Activated CD8-positive, alpha-beta memory T cell treated with anti-CD3 and anti-CD28 coated beads for 1 hour (primary cell): ENCODE measurements at places on chromosomes 7 and 10.

DNA sequence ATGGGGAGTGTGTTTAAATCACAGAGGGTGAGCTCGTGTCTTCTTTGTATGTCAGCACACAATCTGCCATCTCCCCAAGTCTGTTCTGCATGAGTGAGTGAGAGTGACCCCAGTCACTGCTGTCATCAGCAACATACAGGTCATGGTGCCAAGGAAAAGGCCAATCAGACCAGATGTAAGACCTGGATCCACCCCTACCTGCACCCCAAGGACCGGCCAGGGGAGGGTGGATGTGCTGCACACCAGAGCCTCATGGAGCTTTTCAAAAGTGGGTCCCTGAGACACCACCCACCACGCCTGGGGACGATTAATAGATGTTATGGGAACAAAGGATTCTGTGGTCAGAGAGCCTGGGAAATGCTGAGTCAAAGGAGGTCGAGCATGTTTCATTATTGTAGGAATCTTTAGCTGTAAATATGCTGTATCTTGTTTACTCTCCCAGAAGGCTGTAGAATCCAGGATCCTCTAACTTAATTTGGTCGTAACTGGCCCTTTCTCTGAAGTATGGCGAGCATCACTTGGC lies 420.5 kb downstream of the RPS24 start:
- DNase-seq = no peak

DNA sequence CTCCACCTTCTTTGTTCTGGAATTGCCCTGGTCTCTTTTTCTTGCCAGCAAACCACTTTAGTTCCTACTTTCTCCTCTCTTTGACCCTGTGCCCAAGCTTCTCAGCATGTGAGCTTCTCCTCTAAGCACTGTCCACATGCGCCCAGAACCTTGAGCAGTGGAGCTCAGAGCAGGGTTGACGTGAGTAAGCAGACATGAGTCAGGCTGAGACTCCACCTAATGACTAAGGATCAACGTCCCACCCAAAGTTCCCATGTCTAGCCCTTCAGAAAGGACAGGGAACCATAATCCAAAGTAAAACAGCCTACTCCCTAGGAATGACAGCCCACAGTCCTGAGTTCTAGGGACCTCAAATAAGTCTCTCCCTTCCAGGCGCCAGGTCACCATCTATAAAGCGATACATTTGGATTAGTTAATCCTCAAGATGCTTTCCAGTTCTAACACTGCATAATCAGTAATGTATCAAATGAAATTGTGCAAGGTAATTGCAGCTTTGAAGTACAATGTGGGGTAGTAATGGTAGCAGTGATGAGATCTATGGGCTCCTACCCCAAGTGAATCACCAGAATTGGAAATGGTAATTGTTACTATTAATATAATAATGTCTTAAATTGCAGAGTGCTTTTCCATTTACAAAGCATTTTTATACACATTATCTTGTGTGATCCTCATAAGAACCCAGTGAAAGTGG lies 44.5 kb downstream of the KCNMA1 start:
- no peak for DNase-seq

DNA sequence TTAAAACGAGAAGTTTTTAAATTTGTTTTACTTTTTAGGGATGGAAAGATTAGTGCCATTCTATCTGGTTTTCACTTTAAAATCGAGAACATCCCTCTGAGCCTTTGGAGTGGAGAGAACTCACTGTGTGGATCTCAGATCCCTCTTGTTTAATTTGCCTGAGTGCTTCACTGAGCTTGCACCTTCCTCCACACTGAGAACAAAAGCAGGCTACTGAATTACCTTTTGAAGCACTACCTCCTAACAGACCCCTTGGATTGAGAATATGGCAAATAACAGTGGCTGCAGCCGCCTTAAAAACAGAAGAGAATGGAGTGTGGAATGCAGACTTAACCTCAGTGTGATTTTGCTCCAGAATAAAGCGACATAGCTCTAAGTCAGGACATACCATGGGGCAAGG lies 204.7 kb downstream of the CNTNAP2 start:
- DNase-seq = no peak

- no peak for DNase-seq
These were observed 261.0 kb upstream of the KLF6 start for GRCh38 chr10:4046030-4046429.

- no peak for DNase-seq
These were observed 4.9 kb downstream of the LRRC17 start for GRCh38 chr7:102917436-102918353.

DNA sequence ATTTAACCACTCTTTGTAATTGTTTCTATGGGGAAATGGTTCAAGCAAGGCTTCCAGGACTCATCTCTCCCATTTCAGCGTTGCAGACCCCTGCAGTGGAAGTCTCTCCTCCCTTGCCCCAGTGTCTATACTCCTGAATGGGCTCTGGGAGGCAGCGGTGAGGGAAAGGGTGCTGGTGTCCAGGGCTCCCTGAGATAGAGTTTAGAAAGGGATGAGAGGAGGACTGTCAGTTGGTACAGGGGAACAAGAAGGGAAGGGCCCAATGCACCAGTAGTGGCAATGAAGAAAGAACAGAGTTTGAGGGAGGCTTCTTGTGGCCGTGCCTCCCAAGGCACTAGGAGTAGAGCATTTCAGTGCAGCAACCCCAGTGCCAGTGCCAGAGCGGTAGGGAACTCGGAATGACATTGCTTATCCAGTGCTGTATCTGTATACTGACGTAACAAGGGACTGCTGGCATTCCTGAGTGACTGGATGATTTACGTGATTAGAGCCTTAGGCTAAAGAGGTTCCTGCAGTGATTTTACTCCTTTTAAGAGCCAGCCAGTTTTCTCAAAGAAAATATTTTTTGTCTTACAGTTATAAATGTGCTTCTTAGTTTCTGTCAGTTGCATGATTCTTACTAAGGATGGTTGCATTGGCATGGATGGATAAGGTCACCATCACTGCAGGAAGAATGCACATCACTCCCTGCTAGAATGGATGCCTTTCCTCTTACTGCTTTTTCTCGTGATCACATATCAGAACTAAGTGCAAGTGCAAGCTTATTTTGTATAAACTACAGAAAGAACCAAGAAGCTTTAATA lies 28.0 kb downstream of the PRPF18 start:
- no peak for DNase-seq

GRCh38 chr10:72738486-72738885 lies 46.5 kb downstream of the MCU start:
- DNase-seq = no peak

GRCh38 chr7:24653316-24654085 lies 80.2 kb downstream of the PALS2 start:
- DNase-seq = no peak

- DNase-seq = no peak
These were observed 12.2 kb upstream of the OIT3 start for GRCh38 chr10:72881291-72881690.

DNA sequence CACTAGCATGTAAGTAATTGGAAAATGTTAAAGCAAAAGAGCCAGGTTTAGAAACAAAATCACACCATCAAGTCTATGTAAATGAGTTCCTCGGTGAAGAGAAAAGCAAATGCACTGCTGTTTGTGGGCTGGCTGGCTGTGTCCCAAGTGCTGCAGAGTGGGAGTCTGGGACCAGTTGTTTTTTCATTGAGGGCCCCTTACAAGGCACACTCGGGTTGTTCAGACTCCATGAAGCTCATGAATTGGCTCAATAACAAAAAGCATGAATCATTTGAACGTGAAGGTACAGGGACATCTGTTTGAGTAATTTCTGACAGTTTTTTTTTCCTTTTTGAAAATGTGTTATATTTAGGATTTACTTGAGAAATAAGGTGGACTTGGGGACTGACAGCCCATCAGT lies 28.0 kb downstream of the GRK5 start:
- DNase-seq = no peak

DNA sequence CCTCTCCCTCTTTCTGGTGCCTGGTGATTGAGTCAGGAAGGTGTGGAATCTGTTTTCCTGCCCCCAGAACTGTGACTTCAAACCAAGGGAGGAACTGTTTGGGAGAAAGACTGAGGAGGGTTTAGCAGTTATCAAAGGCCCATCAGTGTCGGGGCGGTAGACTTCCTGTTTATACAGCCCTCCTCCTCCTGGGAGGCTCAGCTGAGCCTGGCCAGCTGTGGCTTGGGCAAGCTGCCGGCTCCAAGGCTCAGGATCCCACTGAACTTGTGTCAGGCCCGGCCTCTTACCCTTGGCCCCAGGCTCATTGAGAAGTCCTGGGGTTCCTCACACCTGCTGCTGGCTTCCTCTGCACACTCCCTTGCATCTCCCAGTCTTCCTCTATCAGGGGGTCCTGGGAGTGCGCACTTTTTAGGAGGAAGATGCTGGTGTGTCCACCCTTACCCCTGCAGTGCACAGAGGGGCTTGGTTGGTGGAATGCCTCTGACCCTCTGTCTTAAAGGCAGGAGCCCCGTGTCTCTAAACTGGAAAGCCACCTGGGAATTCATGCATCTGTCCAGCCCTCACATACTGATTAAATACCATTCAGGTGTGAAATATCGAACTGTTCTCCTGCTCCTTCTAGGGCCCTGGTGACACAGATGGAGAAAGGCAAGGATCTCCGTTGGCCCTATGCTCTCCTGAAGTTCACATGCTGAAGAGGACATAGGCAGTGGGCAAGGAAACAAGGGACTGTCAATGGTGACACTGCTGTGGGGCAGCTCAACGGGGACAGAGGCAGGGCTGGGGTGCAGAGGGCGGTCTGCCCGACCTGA lies 32.4 kb downstream of the CXCL12 start:
- no peak for DNase-seq

- no peak for DNase-seq
These were observed 33.9 kb downstream of the LRRC4 start for GRCh38 chr7:127997226-127997922.

GRCh38 chr7:35753761-35754603 lies 46.9 kb upstream of the SEPTIN7 start:
- no peak for DNase-seq

GRCh38 chr10:16995867-16996529 lies 133.6 kb downstream of the CUBN start:
- no peak for DNase-seq

DNA sequence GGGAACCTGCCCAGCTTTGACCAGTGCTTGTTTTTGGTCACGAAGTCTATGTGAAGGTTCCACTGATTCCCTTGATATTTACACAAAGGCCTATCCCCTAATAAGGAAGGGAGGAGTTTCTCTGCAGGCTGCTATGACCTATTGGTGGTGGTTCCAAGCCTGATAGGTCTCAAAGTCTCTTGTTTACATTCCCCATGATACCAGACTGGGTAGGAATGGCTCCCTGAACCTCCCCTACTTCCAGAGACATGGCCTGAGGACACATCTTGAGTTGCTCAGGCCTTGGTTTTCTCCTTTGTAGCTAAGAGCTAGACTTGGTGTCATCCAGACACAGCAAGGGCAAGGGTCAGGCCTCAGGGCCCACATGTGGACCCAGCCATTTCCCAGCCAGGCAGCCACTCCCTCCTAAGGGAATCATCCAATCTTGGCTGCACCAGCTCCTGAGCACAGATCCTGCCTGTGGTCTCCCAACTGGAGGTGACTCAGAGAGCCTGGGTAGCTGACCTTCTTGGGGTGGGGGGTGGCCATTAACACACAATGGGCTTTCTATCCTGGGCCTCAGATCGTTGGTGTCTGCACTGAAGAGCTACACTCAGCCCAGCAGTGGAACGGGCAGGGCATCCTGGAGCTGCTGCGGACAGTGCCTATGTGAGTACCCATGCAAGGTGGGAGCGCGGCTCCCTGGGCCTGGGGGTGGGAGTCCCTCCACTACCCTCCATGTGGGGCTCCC lies 51.0 kb upstream of the TRIM8 start:
- DNase-seq = no peak

DNA sequence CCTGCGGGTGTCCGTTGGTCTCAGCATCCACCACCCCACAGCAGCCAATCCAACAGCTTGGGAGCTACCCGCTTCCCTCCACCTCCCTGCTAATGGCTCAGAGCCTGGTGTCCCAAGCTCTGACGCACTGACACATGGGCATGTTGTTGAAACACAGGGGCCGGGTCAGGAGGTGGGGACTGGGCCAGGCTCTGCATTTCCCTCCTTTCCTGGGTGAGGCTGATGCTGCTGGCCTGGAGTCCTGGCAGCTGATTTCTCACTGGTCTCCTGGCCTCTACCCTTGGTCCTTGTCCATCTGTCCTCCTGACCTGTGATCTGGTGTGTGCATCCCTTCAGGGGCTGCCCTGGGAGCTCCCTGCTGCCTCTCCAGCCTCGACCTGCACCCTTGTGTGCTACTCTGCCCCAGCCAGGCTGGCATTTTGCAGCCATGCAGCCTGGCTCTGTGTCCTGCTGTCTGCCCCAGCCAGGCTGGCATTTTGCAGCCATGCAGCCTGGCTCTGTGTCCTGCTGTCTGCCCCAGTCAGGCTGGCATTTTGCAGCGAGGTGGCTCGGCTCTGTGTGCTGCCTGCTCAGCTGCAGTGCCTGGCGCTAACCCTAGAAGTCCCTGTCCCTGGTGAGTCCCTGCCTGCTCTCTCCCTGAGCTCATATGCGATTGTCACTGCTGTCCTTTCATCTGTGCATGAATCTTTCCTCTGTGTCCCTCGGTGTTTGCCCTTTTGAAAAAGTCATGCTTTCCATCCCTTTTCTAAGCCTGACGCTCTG lies 14.0 kb downstream of the AMZ1 start:
- DNase-seq = no peak

DNA sequence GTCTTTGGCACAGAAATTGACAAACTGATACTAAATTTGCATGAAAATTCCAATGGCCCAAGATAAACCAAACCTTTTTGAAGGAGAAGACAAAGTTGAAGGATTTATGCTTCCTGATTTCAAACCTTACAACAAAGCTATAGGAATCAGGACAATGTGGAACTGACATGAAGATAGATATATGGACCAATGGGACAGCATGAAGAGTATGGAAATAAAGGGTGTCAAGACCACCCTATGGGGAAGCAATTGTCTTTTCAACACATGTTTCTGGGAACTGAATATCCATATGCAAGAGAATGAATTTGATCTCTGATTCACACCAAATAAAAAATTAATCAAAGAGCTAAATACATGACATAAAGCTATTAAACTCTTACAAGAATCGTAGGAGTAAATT lies 77.2 kb upstream of the ADARB2 start:
- no peak for DNase-seq

GRCh38 chr10:118903251-118903650 lies 126.3 kb upstream of the NANOS1 start:
- DNase-seq = no peak

DNA sequence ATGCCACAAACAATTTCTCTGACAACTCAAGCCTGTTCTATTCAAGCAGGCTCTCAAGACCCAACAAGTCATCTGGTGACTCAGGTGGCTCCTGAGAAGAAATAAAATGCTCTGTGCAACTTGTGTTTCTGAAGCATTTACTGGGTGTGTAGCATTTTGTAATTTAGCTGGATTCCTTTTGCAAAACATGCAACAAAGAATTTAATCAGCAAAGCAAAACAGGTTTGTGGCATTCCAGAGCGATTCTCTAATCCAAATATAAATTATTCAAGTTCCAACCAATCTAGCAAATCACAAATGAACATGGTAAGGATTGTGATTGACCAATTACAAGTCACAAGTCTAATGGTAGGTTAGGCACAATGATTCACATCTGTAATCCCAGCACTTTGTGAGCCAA lies 39.8 kb upstream of the C10orf67 start:
- no peak for DNase-seq
